ENCODE measurements at places on chromosomes 11 and 22.
A peak's percentile ranks its signal among the peaks of the same experiment; 100 is the strongest.

DNA sequence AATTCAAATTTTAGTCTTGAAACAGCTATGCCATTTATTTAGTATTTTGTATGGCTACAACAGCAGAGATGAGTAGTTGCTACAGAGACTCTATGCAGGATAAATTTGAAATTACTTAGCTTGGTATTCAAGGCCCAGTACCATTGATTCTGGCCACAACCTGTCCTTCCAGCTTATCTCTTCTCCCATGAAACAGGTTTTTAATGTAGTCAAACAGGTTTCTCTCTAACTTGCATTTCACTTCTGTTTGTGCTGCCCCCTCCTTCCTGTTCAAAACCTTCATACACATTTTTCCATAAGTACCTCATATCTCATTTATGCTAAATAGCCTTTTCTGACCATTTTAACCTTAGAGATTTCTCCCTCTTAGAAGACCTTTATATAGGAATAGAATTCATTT, 3.3 kb downstream of the USP47 start:
- no peak for DNase-seq

DNA sequence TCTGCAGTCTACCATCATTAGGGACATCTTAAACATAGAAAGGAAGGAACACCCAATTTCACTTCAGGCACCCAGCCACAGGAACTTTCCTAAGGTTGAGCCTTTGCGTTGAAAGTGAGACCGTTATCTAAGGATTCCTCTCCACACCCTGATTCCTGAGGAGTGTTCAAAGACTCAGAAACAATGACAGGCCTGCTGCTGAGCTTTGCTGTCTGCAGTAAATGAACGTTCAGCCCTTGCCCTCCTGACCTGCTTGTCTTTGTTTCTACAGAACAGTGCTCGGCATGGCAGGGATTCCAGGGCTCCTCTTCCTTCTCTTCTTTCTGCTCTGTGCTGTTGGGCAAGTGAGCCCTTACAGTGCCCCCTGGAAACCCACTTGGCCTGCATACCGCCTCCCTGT, 7.0 kb downstream of the PRSS23 start:
- DNase-seq = no peak

GRCh38 chr11:127236776-127237175, 236.2 kb upstream of the KIRREL3 start:
- DNase-seq = no peak

- DNase-seq = no peak
Observed at GRCh38 chr11:101459020-101459419, 124.8 kb downstream of the TRPC6 start.

GRCh38 chr11:120994091-120994859, 29.6 kb upstream of the TBCEL start:
- DNase-seq = no peak

DNA sequence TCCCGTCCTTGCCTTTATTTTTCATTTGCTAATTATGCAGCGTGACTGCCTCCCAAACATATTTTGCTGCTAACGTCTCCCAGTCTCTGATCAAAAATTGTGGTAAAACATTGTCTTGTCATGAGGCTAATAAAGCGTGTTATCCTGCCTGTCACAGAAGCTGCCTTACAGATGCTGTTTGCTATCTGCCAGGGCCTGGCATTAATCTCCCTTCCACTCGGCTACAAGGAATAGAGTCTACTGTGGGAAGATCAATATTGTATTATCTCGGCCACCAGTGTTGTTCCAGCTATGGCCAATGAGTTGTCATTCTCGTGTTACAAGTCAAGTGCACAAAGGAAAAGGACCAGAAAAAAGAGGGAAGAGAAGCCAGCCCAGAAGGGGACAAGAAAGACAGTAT, 100.3 kb downstream of the SEZ6L start:
- no peak for DNase-seq

DNA sequence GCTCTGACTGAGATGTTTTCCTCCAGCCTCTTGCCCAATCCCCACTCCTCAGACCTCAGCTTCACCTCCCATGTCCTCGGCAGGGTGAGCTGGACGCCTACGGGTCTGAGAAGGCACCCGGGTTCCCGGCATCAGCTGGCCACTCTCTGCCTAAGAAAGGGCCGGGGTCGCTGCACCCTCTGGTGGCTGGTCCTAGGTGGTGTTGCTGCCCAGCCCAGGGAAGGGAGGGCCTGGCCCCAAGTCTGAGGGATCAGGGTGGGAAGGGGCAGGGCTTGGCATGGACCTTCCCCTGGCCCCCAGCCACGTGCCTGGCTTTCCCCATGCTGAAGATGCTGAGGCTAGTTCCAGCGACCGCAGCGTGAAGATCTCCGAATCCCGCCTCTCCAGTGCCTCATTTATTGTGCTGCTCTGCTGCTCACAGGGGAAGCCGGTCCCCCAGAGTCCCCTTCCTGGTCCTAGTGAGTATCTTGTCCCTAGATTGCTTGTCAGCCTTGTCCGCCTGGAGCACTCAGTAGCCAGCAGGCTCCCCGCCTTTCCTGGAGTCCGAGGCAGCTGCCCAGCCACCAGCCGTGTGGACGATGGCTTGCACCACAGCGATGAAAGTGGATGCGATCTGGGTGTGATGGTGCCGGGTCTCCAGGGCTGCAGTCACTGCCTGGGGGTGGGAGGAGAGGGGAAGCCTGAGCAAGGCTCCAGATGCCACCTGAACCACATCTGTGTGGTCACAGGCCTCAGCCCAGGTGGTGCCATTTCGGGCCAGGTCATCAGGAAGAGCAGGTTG, 2.9 kb upstream of the GGT5 start:
- peak; percentile 93 for DNase-seq

- DNase-seq = no peak
Observed at GRCh38 chr11:68825571-68825970, 16.1 kb downstream of the CPT1A start.

DNA sequence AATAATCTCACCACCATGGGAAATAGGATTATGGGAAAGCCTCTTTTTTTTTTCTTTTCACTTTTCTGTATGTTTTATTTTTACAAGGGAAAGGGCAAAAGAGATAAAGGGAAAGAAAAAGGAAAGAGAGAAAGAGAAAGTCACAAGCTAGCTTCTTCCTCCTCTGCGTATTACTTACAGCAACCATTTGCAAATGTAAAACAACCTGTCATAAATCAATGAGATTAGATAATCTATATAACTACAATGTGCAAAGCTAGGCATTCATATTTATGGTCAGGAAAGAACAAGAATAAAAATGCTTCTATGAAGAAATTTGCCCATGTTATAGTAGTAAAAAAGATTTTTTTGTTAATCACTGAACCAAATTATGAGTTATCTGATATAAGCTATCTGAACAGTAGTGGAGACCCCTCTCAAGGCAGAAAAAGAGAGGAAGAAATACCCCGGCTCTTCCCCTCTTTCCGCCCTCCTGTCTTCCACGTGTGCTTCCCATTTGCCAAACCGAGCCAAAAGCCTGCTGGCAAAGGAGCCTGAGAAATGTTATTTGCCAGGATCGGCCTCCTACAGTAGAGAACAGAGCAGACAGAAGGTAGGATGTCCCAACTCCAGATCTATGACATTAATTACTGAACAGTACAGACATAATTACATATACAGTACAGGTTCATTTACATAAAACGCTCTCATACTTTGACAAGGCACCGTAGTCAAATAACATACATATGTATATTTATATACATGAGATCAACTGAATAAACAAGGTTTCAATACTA, 50.2 kb downstream of the ARHGAP32 start:
- no peak for DNase-seq

DNA sequence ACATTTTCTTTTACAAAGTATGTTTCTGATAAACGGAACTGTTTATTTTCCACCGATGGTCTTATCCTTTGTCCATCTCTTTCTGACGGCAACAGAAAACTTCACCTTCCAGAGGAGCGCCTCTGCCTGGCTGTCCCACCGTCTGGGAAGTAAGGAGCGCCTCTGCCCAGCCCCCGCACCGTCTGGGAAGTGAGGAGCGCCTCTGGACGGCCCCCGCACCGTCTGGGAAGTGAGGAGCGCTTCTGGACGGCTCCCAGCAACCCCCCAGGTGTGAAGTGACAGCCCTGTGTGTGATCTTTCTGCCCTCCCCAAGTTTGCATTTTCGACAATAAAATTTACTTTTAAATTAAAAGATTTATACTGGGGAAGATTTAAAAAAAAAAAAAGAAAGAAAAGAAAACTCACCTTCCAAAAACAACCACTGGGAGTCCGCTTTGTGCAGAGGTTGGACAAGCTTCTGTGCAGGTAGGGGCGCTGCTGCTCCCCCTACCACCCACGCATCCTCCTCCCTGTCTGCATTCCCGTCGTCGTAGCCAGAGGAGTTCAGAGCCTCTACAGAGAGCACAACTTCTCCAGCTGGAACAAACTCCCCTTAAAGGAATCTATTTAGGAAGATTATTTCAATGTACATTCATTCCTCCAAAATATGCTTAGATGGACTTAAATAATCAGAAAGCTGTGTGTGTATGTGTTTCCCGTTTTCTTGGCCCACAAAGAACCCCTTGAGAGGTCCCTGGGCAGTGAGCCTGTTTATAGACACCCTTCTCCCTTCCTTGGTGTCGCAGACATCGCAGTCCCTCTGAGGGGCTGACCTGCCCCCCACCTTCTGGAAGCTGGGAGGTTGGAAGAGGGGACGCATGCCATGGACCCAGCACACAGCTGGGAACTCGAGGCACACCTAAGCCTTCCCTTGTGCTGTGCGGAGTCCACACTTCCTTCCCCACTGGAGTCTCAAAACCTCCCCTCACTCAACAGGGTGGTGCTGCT, 849 bp upstream of the APOBEC3B start:
- DNase-seq = no peak

DNA sequence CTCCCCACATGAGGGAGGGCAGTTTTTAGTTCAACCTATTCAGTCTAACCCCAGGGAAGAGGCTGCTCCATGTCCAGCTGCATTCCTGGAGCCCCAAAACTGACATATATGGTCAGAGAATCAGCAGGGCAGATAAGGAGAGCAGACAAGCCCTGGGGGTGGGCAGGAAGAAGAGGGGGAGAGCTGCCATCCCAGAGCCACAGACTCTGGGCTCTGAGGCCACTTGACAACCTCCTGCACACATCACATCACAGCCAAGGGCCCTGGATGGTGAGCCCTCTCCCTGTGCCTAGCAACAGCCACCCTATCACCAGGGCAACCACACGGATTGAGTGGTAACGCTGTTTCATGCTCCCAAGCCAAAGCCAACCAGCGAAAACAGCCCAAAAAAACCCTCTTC, 3.1 kb downstream of the ARHGAP1 start:
- no peak for DNase-seq

DNA sequence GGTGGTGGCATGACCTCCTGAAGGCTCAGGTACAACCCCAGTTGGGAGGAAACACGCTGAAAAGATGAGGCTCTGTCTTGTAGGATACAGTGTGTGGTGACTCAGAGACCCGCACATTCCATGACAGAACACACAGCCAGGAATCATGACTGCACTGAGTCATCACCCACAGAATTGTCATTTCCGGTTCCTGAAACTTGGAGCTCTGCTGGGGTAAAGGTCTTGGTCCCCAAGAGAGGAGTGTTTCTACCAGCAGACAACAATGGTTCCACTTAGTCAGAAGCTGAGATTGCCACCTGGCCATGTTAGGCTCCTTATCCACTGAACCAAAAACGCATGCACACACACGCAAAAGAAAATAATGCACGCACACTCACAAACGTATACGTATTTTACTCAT, 31.5 kb upstream of the CYB5R3 start:
- no peak for DNase-seq

DNA sequence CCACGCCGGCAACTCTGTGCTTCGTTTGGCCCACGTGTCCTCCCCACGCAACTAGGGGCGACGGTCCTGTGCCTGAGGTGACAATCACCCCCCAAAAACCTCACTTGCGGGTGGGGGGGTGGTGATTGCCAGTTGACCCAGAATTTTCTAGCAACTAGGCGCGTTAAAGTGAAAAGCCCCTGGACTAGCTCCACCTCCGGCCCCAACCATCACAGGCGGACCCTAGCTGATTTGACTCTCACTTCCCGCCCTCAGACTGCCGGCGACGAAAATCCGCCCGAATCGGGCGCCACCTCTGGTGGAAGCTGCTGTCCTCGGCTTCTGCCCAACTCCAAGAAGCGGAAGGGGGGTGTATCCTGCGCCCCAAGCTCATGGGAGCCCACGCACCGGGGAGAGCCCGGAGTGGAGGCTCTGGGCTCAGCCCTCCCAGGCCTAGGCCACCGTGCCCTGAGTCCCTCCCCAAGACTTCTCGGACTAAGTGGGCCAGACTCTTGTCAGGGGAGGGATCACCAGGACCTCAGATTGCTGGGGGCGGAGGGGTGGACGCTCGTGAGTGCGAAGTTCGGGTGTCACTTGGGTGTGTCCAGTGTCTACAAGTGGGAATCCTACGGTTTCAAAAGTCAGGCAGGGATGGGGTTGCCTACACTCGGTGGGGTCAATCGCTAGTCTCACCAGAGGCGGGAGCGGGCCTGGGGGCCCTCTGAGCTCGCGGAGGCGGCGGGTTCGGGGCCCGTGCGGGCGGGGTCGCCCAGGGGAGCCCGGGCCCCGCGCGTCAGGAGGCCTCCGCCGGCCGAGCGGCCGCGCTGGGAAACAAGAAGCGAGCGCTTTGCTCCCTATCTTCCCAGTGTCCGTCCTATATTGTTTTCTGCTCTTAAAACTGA, 12.3 kb downstream of the PAX6 start:
- DNase-seq = no peak

- DNase-seq = no peak
Observed at GRCh38 chr11:75616281-75616680, 52.6 kb downstream of the MAP6 start.

DNA sequence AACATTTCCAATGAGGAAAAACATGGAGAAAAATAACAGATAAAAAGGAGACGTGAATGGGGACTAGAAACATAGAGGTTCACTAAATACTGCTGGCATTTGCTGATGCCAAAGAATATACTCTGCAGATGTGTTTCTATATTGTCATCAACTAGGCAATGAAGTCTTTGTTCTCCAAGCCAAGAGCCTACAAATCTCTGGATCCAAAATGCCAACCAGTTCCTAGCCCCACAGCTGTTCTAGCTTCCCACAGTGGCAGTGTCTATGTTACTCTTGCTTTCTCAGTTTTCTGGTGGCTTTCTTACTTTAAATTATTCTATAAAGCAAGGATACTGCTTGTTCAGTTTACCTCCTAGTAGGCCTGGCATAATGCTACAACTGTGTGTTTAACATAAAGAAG, 977.9 kb upstream of the CCDC90B start:
- DNase-seq = no peak

DNA sequence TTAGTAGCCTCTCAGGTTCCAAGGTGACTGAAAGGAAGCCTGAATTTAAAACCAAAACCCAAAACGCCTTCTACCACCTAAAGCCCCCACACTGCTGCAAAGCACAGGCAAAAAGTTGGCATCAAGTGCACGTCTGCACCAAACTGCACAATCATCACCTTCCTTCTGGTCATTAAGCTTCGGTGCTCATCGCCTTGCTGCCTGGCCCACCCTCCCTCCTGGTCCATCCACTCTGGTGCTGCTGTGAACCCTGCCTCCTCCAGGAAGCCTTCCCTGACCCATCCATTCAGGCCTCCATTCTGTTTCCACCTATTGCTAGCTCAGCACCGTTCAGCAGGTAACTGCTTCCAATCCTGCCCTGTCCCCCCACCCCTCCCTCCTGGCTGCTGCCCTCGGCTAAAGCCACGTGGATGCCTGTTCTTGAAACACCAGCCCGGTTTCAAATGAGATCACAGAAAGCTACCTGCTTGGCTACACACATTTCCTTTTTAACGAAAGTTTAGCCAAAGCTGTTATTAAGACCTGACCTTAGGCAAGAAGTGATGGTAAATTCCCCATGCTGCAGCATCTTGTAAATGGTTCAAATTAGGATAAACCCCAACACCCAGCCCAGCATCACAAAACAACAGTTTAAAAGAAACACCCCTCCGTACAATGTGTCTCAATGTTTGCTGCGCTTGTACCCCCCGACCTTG, 53.8 kb upstream of the CD5 start:
- DNase-seq = no peak
